Cerebellum (tissue), 4 donors: ENCODE measurements at places on chromosomes 2 and 18. TPM values are rescaled to one million over a fixed set of nuclear protein-coding genes. Genes with fewer than 3 reads are reported as not detected.

GCG gene
- total RNA-seq, result not detected

VAMP5 gene
- total RNA-seq, result 6.7 TPM

- peak; percentile 38 for DNase-seq
These were observed 43.4 kb upstream of the MTCL1 start for GRCh38 chr18:8661754-8662559.

DNA sequence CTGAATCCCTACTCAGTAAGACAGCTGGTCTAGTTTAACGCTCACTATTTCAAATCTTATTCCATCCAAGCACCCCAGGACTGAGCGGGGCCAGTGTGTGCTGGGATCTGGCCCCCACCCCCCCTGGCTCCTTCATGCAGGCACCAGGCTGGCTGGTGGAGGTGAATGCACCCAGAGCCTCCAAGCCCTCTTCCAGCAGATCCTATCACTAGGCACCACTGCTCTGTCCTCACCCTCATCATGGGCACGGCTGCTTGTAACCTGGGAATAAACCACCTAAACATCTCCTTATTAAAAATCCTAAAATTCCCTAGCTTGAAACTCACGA, 194.3 kb downstream of the ARL4C start:
- no peak for DNase-seq

- DNase-seq, result no peak
These were observed 219.6 kb upstream of the RBBP8 start for GRCh38 chr18:22713511-22713910.
